ENCODE measurements at places on chromosomes 7 and 10.

DNA sequence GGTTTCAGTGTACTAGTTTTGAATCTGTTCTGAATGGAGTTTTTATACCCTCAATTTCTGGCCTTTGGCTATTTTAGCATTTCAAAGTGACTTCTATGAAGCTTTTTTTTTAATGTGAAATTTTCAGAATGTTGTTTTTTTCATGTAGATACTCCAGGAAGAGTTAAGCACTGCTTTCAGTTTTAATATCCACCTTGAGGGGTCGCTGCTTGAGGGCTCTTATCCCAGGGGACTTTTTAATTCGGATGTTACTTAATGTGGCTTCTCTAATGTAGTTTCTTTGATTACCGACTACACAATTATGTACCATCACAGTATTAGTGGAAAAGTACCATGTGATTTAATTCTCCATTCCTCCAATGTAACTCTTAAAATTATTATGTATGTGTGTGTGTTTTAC, 5.2 kb downstream of the IFIT5 start:
- DNase-seq, result no peak

DNA sequence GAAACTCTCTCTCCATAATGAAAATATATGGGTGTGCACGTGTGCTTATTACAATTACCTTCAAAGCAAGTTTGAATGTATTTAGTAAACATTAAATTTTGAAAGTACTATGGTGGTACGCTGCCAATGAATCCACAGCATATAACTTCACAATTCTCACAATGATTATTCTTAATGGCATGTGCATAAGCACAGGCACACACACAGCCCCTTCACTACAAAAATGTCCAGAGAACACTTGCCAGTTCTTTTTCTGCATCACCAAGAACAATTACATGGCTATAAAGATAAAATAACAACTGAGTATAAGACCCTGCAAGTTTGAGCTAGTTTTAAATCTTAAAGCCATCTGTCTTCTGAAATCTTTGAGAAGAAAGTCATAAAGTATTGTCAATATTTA, 22.2 kb downstream of the SGCE start:
- DNase-seq, result no peak

GRCh38 chr7:55271661-55272060, 93.5 kb upstream of the LANCL2 start:
- DNase-seq, result no peak

DNA sequence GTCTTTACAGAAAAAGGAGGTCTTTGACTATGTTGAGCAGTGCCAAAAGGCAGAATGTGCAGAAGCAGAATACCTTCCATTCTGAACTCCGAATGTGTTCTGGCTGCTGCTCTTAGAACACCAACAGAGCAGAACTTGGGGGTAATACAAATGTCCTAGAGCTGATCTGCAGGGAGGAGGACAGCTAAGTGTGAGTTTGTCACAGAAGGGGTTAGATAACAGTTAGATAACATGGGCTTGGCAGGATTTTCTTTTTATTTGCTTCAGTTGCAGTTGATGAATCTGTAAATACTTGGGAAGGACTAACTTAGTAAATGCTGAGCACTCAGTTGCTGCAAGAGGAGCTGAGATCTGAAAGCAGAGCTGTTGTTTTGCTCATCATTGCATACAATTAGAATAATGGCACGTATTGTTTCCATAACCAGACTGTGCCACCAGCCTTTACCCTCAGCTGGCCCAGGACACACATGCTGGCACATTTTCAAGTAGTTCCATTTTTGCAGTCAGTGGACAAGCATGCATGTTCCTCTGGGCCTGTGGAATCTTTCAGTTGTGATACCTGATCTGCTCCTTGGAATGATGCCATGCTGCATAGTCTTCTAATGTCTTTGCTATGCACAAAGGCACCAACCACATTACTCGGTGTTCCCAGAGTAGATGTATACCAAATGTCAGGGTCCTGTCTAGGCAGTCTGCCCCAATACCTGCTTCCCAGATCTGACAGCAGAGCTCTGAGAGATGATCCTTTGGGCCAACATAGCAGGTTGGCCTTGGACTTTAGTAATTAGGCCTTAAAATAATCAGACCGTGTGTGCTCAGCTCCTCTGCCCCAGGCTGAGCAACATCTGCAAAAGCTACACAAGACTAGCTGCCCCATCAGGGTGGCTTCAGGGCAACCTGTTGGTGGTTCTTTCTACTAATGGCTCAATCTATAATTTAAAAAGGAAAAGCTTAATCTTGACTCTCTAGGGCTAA, 55.7 kb downstream of the GSDME start:
- DNase-seq, result peak; percentile 61

- DNase-seq, result peak; percentile 85
Observed at GRCh38 chr10:52491246-52491995, 177.3 kb downstream of the DKK1 start.

- DNase-seq, result no peak
Observed at GRCh38 chr10:124672181-124672638, 72.0 kb downstream of the FAM53B start.

GRCh38 chr7:16963044-16963443, 81.3 kb upstream of the AGR3 start:
- no peak for DNase-seq

DNA sequence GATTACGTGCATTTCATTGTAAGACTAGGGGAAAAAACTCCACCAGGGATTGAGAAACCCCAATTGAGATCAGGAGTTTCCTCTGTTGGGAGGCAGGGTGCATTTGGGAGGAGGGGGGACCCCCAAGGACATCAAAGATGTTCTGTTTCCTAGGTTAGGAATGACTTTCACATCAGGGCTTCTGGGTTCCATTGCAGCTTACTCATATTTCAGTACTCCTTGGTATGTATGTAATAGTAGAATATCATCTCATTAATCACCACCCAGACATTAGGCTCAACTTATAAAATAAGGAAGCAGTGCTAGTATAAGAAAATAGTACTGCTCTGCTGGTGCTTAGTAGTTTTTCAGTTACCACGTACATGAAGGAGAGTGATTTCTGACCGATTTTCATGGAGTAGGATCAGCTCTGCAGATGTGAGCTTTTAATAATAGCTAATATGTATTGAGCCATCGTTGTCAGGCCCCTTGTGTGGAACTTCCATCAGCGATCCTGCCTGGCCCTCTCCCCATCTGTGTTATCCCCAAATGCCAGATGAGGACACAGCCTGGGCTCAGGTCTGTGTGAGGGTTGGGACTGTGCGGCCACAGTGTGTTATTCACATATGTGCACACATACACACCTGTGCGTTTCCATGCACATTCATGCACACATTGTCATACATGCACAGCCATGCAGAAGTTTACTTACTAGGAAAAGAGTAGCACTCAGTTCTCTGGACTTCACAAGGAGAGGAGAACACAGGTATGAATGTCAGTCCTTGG, 23.5 kb downstream of the UPP1 start:
- DNase-seq, result peak; percentile 31

GRCh38 chr7:112009081-112009480, 197.1 kb downstream of the DOCK4 start:
- peak; percentile 40 for DNase-seq

GRCh38 chr7:155984609-155985405, 172.5 kb upstream of the SHH start:
- no peak for DNase-seq

DNA sequence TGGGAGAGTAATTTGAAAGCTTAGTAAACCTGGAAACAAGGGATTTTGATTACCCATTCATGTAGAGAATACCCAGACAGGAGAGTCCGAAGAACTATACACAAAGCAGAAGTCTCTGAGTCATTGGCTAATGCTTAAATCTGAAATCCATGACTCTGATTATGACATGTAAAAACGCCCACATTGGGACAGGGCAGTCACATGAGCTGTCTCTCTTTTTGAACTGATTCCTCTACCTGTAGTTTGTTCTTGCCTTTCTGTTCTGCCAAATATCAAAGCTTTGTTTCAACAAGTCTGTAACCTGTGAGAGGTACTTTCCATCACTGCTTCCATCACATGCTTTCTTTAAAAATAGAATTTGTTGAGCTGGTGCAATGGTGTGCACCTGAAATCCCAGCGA, 4.3 kb upstream of the GPNMB start:
- DNase-seq, result no peak

GRCh38 chr7:122682815-122683550, 15.9 kb downstream of the RNF133 start:
- DNase-seq, result no peak

GRCh38 chr7:107196834-107197610, 28.2 kb downstream of the HBP1 start:
- no peak for DNase-seq

- no peak for DNase-seq
Observed at GRCh38 chr7:38187794-38188440, 9.9 kb downstream of the STARD3NL start.

GRCh38 chr10:42783181-42783549, 570 bp downstream of the BMS1 start:
- DNase-seq, result peak; percentile 69

DNA sequence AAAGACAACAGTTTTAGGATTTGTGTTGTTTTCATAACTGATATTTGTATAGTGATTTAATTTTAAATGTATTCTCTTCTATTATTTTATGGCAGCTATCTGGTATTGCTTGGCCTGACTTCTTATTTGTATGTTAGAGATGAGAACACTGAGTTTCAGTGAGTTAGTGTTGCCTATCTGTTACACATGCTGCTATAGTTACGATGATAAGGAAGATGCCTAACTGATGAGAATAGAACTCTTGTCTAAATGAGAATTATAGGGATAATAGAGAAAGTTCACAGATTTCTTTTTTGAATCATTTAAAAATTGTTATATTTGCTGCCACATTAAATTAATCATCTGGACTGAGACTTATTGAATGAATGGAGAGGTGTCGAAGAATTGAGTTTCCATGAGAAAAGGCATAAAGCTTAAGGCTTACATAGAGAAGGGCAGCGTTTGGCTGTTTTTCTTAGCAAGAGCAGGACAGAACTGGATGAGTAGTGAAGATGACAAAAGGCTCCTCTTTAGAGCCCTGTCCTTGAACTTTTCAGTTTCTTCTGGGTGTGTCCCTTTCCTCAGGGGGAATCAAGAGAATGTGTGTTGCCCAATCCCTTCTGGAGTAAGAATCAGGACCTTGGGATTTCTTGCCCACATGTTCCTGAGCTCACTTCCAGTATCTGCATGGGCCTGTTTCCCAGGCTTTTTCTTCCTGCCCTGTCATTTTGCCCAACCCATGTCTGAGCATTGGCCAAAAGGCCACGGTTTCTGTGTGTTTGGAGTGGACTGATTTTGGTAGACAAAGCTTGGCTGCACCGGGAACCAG, 195.6 kb upstream of the CSTF2T start:
- DNase-seq, result no peak

- peak; percentile 45 for DNase-seq
Observed at GRCh38 chr10:96339956-96340904, 18.6 kb downstream of the OPALIN start.

- DNase-seq, result no peak
Observed at GRCh38 chr7:119578116-119578515, 694.9 kb upstream of the KCND2 start.

GRCh38 chr7:130566168-130566897, 74.4 kb downstream of the MEST start:
- peak; percentile 92 for DNase-seq

GRCh38 chr7:73978661-73979563, 49.1 kb upstream of the ELN start:
- DNase-seq, result peak; percentile 93

DNA sequence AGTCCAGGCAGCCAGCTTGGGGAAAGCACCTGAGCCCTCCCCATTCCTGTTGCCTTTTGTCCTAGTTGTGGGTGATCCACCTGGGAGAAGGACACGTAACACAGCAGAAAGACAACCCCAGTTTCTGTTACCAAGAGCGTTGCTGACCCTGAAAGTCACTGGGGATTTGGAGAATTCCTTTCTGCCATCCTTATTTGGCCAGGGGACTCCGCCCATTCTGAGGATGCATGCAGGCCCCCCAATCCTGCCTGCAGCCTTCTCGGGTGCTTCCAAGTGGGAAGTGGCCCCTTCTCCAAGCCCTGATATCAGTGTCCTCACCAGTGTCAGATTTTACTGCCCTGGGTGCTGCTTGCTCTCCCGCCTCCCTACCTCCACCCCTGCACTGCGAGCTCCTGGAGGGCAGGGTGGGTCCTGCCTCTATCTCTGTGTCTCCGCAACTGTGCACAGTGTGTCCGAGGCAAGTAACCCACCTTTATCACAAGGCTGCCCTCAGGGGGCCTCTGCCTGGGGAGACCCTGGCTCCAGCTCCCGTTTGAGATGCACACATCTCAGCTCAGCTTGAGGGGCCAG, 9.2 kb upstream of the ADCY1 start:
- DNase-seq, result no peak

- DNase-seq, result no peak
Observed at GRCh38 chr7:48171202-48171601, at the start of gene ABCA13. Gene ABCA13, plus strand, starts transcription at chr7:48171458. Its CDS starts 26 bp downstream, at chr7:48171484.

All from A172 (cell line).